Subcutaneous preadipocyte (primary cell): ENCODE measurements at places on chromosomes 3 and 15. TPM values are rescaled to one million over a fixed set of nuclear protein-coding genes. Genes with fewer than 3 reads are reported as not detected.

Gene CPB1
- total RNA-seq: 0.37 TPM in 1 of 2 replicates, not detected in the other

Gene RNU5B-1
- not detected in 2 replicates for total RNA-seq

Gene CPLX3
- total RNA-seq: not detected in 2 replicates

Gene GRIP2
- not detected in 2 replicates for total RNA-seq

Gene CHSY1
- total RNA-seq: 20.2 and 27.2 TPM in 2 replicates

Gene ITIH3
- total RNA-seq: not detected in 2 replicates

Gene IQCF5
- total RNA-seq: not detected in 2 replicates

Gene CHRFAM7A
- 0.20 TPM in 1 of 2 replicates, not detected in the other for total RNA-seq

Gene ZCWPW2
- total RNA-seq: 0.39 TPM in 1 of 2 replicates, not detected in the other

Gene ALDH1A2
- total RNA-seq: 2.9 and 4.7 TPM in 2 replicates

Gene COL6A5
- total RNA-seq: not detected in 2 replicates

Gene SEMA5B
- total RNA-seq: not detected in 2 replicates

Gene AGBL1
- not detected in 2 replicates for total RNA-seq

Gene GRAMD1C
- 0.73 and 1.8 TPM in 2 replicates for total RNA-seq

Gene ABCF3
- total RNA-seq: 34.6 and 38.2 TPM in 2 replicates

Gene CCDC71
- total RNA-seq: 23.1 and 24.6 TPM in 2 replicates

Gene CA12
- total RNA-seq: 122 and 133 TPM in 2 replicates

Gene SPINT1
- under 0.01 TPM in 1 of 2 replicates, not detected in the other for total RNA-seq

Gene SNUPN
- total RNA-seq: 29.3 and 36.7 TPM in 2 replicates

Gene FANCD2OS
- not detected in 2 replicates for total RNA-seq

Gene ARGFX
- not detected in 2 replicates for total RNA-seq

Gene ROBO2
- under 0.01 TPM in 1 of 2 replicates, not detected in the other for total RNA-seq

Gene PLA1A
- not detected in 2 replicates for total RNA-seq
